ENCODE measurements at places on chromosomes 2 and 18.
A peak's percentile ranks its signal among the peaks of the same experiment; 100 is the strongest.

DNA sequence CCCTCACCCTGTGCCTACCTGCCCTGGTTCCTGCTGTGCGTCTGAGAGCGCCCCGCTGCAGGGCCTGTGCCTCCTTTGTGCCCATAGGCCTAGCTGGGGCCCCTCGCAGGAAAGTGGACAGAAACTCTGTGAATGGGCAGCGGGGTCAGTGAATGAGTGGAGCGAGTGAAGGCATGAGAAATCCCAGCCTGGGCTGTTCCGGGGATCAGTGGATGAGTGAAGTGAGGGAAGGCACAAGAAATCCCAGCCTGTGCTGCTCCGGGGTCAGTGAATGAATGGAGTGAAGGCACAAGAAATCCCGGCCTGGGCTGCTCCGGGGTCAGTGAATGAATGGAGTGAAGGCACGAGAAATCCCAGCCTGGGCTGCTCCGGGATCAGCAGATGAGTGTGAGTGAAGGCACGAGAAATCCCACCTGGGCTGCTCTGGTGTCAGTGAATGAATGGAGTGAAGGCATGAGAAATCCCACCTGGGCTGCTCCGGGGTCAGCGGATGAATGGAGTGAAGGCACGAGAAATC lies 2.0 kb downstream of the COLEC11 start:
- DNase-seq = no peak

DNA sequence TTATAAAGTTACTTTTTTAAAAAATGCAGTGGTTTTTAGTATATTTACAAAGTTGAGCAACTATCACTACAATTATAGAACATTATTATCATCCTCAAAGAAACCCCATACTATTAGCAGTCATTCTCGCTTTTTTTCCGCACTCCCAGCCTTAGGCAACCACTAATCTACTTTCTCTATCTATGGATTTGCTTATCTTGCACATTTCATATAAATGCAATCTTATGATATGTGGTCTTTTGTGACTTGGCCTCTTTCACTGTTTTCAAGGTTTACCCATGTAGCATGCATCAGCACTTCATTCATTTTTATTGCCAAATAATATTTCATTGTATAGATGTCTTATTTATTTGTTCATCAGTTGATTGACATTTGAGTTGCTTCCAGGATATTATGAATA lies 273.4 kb downstream of the AGPS start:
- DNase-seq = no peak

DNA sequence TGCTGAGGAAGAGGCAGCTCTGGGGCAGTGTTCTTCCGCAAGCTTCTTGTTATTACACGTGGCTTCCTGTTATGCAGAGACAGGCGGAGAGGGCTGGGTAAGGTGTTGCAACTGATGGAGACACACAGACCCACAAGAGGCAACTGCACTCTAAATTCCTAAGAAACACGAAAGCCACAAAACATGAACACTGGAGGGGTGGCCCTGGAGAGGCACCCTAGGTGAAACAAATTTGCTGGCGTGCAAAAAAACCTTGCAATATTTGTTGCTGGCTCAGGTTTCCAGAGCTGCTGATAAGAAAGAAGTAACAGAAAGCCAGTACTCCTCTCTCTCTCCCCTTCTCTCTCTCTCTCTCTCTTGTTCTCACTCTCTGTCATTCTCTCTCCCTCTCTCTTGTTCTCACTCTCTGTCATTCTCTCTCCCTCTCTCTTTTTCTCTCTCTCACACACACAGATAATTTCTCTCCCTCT lies 31.8 kb downstream of the ARHGAP25 start:
- peak; percentile 84 for DNase-seq

GRCh38 chr2:169131587-169132512 lies 62.5 kb downstream of the DHRS9 start:
- DNase-seq = peak; percentile 67

- no peak for DNase-seq
These were observed 37.2 kb upstream of the PXDN start for GRCh38 chr2:1781291-1782080.

DNA sequence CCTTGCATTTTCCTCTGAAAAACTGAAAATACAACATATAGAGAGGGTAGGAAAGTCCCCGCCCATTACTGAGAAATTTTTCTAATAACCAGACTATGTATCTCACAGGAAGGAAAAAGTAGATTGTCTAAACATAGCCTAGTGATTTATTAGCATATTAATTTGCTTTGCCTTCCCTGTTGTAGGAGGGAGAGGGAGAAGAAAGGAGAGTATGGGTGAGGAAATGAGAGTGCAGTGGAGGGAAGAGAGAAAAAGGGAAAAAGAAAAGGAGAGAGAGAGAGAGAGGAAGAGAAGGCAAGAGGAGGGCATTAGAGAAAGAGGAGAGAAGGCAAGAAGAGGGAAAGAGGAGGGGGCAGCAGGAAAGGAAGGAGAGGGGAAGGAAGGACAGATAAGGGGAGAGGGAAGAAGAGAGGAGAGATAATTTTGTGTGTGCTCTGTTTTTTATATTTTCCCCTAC lies 3.6 kb upstream of the KYNU start:
- DNase-seq = no peak

GRCh38 chr18:76562286-76563122 lies 67.5 kb upstream of the ZNF516 start:
- DNase-seq = no peak
